ENCODE measurements at places on chromosomes 12 and 14.

GRCh38 chr12:119225454-119225853, 46.7 kb downstream of the HSPB8 start:
- no peak for DNase-seq

- DNase-seq: no peak
These were observed 67.8 kb downstream of the AKAP6 start for GRCh38 chr14:32396885-32397284.

GRCh38 chr14:79896009-79896408, 315.3 kb downstream of the DIO2 start:
- no peak for DNase-seq

DNA sequence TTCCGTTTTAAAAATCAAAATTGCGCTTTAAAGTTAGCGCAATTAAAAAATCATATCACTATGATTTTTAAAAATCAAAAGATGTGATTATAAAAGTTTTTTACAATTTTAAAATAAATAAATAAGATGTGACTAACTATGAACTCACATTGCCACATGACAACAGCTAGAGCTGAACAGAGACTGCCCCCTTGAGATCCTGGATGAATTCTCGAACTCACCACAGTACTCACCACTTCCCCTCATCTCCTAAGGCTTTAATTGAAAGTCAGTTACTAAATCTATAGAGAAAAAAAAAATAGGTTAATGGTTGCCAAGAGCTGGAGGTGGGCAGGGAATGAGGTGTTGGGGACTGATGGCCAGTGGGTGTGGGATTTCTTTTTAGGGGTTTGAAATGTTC, 384.2 kb downstream of the ZFP36L1 start:
- peak; percentile 28 for DNase-seq

DNA sequence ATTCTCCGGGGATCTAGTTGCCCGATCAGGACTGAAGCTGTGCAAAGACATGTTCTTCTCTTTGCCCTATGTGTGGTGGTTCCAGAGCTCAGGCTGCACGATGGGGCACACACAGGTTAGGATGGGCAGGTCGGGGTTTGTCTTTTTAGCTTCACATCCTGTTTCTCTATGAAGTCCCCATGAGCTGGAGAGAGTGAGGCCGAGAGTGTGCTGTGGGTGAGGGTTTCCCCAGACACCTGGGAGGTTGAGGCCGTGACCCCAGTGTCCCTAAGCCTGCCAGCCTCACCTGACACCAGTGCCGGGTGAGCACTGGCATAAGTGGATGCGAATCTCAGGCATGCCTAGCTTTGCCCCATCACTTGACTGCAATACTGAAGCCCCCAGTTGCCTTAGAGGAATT, 32.9 kb upstream of the IGF1 start:
- no peak for DNase-seq

DNA sequence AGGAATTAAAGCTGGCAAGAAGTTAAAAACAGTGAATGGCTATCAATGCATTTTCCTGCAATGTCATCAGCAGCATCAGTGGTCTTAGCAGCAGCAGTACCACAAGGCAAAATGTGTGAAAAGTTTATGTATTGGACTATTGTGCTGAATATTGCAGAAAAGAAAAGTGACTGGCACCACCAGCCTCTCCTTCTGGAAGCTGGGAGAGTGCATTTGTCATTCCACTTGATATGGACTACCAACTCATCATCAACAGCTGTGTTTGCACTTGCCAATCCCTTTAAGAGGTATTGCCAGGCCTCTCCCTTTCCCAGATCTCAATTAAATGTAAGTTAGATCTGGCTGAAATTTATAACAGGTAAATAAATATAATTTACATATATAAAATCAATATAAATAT, 151.0 kb upstream of the GZMB start:
- no peak for DNase-seq

DNA sequence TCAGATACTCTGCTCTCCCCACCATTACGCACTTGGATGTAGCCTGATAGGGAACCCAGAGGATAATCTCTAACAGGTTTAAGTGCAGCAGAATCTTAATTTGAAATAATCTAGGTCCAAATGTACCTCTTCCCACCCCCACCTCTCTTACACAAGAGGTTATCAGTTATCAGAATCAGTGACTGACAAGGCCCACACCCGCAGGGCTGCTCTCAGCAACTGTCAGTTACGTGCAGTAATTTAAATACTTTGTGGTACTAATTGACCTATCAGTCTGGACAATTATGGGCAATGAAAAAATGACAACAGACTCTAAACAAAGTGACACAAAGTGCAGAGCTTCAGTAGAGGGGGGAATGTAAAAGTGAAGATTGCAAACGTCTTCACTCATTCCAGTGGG, 74.0 kb downstream of the CLIP1 start:
- DNase-seq: no peak

- DNase-seq: no peak
These were observed 621.0 kb downstream of the BCL11B start for GRCh38 chr14:98651037-98651436.

DNA sequence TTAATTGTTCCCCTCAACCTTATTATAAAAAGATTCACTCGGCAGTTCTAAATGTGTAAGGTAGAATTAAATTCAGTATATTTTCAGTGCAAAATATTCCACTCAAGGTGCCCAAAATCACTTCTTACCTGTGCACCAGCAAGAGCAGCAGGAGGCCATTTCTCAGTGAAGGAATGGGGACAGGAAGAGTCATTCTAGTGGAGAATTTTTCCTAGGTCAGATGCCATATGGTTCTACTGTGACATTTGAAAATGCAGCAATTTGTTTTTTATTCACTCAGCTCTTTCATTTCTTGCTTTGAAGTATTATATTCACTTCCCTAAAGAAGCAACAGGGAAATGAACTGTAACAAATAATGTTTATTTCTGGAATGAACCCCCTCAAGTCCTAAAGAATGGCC, 264.0 kb upstream of the SYT1 start:
- DNase-seq: no peak

DNA sequence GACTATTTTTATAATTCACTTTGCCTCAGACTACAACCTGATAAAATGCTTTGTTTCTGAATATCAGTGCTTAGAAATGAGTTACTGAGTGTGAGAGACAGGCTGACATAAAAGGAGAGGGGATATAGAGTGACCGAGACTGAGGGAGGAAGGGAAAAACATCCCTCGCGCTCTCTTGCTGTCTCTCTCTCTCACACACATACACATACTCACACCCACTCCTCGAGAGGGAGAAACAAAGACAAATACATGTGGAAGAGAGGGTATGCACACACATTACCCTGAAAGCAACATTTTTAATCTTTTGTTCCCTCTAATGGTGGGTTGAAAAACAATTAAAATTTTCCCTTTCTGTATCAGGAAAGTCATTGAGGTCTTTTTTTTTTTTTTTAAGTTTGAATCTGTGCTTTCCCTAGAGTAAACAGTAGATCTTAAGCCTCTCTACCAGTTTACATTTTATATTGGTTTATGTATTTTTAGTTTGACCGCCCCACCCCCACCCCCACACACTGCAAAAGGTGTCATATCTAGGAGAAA, 45.3 kb downstream of the FRS2 start:
- no peak for DNase-seq

- DNase-seq: no peak
These were observed 1.4 kb upstream of the ITGB7 start for GRCh38 chr12:53208435-53208834.

- peak; percentile 17 for DNase-seq
These were observed 91.4 kb downstream of the SETD3 start for GRCh38 chr14:99389174-99389826.

DNA sequence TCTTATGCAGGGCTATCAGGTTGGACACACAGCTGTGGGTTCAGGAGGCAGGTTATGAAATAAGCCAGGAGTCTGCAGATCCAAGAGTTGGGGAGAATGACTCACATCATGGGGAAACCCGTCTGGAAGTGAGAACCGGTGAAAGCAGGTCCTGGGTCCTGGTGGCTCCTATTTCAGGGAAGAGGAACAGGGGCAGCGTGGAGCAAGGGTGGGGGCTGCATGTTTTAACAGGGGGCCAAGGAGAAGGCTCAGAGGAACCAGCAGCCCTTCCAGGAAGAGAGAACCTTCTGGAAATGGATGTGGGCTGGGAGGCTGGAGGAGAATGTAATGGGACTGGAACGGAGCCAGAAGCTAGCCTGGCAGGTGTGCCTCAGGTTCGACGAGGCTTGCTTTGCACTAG, 7.8 kb upstream of the KRT74 start:
- peak; percentile 6 for DNase-seq

DNA sequence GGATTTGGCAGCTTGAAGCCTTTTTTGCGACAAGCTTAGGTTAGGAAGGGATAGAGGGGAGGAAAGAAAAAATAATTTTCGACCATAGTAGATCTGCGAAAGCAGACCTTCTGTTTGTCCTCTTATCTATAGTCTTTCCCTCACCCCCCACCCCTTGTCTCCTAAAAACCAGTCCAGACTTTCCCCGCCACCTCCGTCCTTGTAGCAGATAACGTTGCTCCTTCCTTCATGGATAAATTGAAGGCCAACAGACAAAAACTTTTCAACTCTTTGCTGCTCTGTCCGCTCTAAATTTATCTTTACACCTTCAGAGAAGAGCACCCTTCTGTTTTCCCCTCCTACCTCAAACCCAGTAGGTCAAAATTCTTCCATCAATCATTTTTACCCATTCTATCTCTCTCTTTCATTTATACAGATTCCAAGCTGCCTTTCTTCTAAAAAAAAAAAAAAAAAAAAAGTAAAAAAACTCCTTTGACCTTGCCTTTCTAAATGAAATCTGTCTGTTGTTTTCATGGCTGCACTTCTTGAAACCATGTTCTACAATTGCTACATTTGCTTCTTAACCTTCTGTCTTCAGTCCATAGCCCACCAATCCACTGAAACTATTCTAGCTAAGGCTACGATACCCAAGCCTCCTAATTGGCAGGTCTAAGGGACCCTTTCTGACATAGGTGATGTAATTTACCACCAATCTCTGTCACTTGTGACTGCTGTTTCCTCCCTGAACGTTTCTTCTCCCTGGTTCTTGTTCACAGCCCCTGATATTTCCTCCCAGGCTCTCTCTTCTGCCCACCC, 11.1 kb upstream of the NEMF start:
- no peak for DNase-seq

GRCh38 chr12:96472384-96472783, 17.0 kb upstream of the CFAP54 start:
- no peak for DNase-seq

DNA sequence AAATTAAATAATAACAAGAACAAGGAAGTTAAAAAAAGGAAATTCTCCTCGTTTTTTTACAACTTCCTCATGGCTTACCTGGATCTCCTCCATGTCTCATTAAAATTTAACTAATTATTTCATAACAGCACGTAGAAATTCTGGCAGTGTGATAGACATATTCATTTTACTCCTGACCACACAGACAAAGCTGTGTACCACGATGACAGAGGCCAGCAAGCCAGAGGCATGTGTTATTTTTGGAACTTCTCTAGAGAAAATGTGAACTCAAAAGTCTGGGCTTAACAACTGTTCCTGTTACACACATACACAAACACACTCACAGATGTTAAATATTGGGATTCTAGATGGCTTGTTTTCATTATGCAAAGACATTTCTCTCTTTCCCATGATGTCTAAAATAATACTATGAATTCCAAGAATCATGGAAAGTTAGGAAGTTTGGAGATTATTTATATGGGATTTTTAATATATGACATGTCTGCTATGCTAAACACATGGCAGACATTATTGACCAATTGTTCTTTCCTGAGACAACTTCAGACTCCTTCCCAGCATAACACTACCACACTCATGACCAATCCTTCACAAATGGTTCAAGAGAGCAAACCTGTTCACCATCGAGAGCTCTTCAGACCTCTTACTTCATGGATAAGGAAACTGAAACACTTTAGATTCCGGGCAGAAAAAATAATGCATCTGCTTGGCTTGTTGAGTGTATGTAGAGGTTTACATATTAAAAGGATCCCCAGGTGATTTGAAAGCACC, 158.7 kb downstream of the DACT1 start:
- no peak for DNase-seq

GRCh38 chr12:72018036-72018435, 79.4 kb downstream of the TPH2 start:
- DNase-seq: no peak

- peak; percentile 42 for DNase-seq
These were observed 188.5 kb downstream of the CCDC91 start for GRCh38 chr12:28378736-28379135.

DNA sequence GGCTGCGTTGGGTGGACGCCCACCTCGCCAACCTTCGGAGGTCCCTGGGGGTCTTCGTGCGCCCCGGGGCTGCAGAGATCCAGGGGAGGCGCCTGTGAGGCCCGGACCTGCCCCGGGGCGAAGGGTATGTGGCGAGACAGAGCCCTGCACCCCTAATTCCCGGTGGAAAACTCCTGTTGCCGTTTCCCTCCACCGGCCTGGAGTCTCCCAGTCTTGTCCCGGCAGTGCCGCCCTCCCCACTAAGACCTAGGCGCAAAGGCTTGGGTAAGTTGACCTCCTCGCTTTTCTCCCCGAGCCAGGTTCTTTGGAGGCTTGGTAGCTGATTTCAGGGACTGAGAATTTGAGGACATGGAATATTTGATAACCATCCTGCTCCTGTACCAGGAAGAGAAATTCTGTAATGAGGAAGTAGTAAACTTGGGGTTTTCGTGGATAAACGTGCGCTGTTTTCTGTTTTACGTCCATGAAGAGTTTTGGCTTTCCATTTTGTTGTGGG, 530 bp downstream of the APAF1 start:
- DNase-seq: no peak

- peak; percentile 44 for DNase-seq
These were observed 93.6 kb downstream of the DIP2B start for GRCh38 chr12:50598321-50598862.

DNA sequence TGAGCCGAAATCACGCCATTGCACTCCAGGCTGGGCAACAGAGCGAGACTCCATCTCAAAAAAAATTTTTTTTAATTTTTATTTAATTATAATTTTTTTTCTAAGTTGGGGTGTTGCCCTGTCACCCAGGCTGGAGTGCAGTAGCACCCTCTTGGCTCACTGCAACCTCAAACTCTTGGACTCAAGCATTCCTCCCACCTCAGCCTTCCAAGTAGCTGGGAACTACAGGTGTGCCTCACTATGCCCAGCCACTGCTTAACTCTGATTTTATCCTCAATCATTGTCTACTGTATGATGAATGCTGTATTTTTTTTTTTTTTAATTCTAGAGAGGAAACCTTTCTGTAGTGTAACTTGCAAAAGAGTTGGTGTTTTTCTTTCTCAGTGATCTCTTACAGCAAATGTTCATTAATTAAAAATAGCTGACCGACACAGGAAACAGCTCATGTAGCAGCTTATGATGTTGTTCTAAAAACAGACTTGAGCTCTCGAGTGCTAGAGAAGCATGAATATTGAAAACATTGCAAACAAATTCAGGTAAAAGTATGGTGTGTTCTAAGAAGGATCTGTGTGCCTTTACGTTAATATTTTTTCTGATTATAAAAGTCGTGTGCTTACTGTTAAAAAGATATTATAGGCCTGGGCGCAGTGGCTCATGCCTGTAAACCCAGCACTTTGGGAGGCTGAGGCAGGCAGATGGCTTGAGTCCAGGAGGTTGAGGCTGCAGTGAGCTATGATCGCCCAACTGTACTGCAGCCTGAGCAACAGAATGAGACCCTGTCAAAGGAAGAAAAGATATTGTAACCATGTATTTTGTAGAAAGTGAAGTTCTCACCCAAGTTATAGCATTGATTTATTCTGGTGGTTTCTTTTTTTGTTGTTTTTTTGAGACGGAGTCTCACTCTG, 68.9 kb downstream of the FGD4 start:
- DNase-seq: no peak

All from HT1080 (cell line).